ENCODE measurements at places on chromosomes 11 and 22.

- DNase-seq: peak; percentile 100
Measured at GRCh38 chr11:65615229-65615949, at the start of gene PCNX3. PCNX3 (plus strand) TSS chr11:65615776; CDS start chr11:65616312, 536 bp downstream.

- peak; percentile 8 for DNase-seq
Measured at GRCh38 chr11:61332281-61332796, 566 bp downstream of the DDB1 start.

- no peak for DNase-seq
Measured at GRCh38 chr11:115345361-115345760, 158.9 kb downstream of the CADM1 start.

GRCh38 chr11:115255006-115255762, 249.0 kb downstream of the CADM1 start:
- no peak for DNase-seq

- no peak for DNase-seq
Measured at GRCh38 chr22:49546811-49547585, 280.7 kb downstream of the BRD1 start.

DNA sequence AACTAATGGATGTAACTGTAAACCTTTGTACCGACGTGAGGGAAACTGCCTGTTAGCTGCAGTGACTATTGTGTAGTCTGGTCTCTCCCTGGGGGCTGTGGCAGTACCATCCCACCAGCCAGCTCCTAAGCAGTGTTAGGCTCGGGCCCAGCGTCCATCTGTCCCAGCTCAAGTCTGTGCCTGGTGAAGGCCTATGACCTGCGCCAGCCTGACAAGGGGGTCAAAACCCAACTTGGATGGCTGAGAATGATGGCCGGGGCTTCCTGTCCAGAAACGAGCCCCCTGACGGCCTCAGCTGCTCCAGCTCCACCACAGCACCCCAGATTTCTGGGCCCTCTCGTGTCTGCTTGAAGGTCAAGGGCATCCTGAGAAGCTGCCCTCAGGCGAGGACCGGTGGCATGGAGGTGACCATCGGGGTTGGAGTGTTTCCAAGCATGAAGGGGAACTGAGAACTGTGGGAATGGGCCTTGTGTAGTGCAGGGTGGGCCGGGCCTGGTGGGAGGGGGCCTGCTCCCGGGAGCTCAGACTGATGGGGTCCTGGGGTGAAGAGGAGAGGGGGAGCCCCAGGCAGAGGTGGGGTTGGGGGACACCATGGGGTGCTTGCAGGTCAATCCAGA, 14.3 kb upstream of the SPI1 start:
- no peak for DNase-seq

- DNase-seq: no peak
Measured at GRCh38 chr11:58446294-58446693, 4.3 kb upstream of the OR5B12 start.

- no peak for DNase-seq
Measured at GRCh38 chr11:79436919-79437277, 3.9 kb downstream of the TENM4 start.

DNA sequence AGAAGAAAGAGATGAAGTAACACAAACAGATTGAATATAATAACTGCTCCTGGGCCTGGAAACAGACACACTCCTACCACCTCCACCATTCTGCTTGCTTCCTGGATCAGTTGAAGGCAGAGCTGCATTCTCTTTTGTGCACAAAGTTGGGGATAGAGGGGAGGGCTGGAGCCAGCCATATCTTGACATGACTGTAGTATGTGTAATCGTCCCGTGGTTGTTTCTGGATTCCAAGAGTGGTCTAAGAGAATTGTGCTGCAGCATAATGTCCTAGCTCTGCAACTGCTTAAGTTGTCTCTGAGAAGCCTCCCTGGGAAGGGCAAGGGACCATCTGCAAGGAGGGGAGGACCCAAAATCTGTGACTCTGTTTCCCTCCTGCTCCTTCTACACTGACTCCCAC, 3.2 kb downstream of the CRY2 start:
- DNase-seq: no peak

GRCh38 chr22:32546496-32546895, 71.9 kb downstream of the FBXO7 start:
- no peak for DNase-seq

DNA sequence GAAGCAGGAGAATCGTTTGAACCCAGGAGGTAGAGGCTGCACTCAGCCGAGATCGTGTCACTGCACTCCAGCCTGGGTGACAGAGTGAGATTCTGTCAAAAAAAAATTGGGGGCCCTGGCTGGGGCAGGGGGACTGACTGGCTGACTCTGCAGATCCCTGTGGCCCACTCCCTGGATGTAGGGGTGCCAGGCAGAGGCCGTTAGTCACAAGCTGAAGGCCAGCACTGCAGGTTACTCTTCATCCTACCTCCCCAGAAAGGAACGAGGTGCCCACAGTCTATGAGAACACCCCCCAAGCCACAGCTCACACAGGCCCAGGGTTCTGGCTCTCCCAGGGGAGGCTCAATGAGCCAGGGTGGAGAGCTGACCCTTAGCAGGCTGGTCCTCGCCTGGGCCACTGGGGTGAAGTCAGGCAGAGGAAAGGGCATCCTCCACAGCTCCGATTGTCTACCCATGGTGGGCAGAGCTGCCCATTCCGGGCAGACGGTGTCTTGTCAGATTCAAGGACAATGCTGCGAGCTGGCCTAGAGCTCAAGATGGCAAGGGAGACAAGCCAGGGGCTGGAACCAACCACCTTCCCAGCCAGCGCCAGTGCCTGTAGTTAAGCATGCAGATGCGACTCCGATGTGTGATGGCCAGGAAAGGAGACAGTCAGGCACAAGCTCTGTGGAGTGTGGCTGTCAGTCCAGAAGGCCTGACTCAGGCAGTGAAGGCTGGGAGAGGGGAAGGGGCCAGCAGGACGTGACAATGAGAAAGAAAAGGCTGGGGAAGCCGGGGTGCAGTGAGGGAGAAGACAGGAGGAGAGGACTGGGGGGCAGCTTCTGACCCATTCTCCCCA, 12.4 kb downstream of the C11orf24 start:
- DNase-seq: no peak

DNA sequence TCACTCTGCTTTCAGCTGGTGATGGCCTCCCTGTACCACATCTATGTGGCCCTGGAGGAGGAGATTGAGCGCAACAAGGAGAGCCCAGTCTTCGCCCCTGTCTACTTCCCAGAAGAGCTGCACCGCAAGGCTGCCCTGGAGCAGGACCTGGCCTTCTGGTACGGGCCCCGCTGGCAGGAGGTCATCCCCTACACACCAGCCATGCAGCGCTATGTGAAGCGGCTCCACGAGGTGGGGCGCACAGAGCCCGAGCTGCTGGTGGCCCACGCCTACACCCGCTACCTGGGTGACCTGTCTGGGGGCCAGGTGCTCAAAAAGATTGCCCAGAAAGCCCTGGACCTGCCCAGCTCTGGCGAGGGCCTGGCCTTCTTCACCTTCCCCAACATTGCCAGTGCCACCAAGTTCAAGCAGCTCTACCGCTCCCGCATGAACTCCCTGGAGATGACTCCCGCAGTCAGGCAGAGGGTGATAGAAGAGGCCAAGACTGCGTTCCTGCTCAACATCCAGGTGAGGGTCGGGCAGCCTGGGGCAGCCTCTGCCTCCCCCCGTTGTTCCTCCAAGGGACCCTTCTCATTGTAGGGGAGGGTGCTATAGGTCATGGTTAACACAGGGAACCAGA, 5.9 kb downstream of the HMOX1 start:
- no peak for DNase-seq

GRCh38 chr11:43503417-43503816, 144.7 kb downstream of the TTC17 start:
- no peak for DNase-seq

All from cerebellar cortex (tissue), 1 donor.